Astrocyte (in vitro differentiated cells and primary cell): ENCODE measurements at places on chromosomes 4 and X. TPM values are rescaled to one million over a fixed set of nuclear protein-coding genes. Genes with fewer than 3 reads are reported as not detected.

The NDUFB11 gene
- total RNA-seq, result 79.4 and 86.3 TPM in 2 replicates

The RTL9 gene
- 0.91 and 0.94 TPM in 2 replicates for total RNA-seq

The ZNF157 gene
- total RNA-seq, result 0.17 and 0.54 TPM in 2 replicates

The KLHL13 gene
- total RNA-seq, result 3.1 and 5.6 TPM in 2 replicates

The ADAMTS3 gene
- total RNA-seq, result 4.2 TPM in 2 replicates
